ENCODE measurements at places on chromosomes 11 and 22.

DNA sequence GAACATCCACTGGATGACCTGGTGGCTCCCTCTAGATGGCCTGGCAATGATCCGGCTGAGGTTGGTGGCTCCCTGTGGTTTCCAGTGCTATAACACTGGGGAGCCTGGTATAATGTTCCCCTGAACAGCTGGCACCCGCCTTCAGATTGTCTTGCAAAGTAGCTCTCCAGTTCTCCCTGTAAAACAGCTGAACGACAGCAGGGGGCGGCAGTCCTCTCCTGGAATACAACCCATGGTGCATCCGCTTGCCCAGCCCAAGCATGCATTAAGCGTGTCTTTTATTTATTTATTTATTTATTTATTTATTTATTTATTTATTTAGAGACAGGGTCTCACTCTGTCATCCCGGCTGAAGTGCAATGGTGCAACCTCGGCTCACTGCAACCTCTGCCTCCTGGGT lies 258.9 kb downstream of the BUD13 start:
- DNase-seq = peak; percentile 66

DNA sequence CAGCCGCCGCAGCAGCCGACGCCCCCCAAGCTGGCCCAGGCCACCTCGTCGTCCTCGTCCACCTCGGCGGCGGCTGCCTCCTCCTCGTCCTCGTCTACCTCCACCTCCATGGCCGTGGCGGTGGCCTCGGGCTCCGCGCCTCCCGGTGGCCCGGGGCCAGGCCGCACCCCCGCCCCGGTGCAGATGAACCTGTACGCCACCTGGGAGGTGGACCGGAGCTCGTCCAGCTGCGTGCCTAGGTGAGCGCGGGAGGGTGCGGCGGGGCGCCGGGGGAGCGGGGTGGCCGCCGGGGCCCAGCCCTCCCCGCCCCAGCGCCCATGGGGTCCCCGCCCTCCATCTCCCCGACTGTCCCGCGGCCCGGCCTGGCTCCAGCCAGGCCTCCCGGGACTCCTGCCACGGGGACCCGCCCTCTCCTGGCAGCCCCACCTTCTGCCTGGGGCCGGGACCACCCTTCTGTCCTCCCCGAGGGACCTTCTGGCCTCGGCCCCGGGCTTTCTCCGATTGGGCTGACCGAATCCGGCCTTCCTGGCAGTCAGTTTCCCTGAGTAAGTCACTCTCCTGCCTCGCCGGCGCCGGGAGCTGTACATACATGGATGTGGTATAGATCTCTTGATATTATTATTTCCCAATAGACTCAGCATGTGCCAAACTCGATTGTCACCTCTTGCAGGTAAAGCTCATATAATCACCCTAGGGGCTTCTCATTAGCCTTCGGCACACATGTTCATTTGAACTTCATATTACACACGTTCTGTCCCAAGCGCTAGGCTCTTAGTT lies 720 bp downstream of the PACS1 start:
- peak; percentile 25 for DNase-seq

- DNase-seq = no peak
Observed at GRCh38 chr11:84853841-84854497, 773.2 kb downstream of the DLG2 start.

GRCh38 chr22:49255741-49256318 lies 571.8 kb downstream of the BRD1 start:
- no peak for DNase-seq

GRCh38 chr11:83284501-83285150 lies 1.5 kb downstream of the CCDC90B start:
- DNase-seq = peak; percentile 11

- DNase-seq = no peak
Observed at GRCh38 chr11:86952221-86952875, 2.8 kb downstream of the FZD4 start.

DNA sequence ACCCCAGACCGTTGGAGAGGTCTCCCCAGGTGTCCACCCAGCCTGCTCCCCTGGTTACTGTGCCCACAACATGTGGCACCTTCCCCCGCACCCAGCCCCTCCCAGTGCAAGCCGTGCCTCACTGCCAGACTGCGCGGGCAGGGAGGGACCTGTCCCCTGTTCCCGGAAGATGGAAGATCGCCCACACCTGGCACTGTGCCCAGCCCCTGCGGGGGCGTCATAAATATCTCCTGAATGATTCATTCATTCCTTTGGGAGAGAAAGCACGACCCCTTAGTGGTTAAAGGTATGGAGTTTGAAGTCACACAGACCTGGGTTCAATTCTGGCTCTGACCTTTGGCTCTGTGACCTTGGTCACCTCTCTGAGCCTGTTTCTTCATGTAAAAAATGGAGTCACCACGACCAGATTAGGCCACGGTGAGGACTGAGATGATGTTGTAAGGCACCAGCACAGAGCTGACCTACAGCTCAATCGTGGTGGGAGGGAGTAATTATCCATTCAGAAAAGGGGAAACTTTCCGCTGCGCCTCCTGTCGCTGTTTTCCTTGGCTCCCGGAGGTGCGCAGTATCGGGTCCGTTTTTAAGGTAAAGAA lies 497 bp upstream of the SYT12 start:
- DNase-seq = peak; percentile 20

- no peak for DNase-seq
Observed at GRCh38 chr22:19057999-19058491, 64.2 kb downstream of the DGCR2 start.

GRCh38 chr22:35314161-35314942 lies 14.7 kb downstream of the TOM1 start:
- DNase-seq = no peak

GRCh38 chr22:17890245-17890671 lies 116.0 kb upstream of the BID start:
- no peak for DNase-seq

DNA sequence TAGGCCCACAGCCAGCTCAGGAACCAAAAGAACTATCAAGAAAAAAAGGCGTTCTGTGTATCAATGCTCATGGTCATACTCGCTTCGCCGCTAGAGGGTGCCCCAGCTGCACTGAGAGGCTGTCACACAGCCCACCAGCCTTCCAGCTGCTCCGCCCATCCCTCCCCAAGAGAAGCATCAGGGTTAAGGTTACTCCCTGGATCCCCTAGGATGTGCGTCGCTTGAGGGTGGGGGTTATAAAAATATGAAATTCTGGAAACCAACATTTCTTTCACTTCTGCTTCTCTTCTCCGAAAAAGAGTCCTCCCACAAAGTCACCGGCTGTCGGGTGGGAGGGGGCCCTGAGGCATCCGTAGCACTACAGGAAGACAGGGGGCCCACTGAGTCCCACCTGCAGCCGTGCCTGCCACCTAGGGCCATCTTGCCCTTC lies 1.7 kb downstream of the CBX6 start:
- peak; percentile 84 for DNase-seq

DNA sequence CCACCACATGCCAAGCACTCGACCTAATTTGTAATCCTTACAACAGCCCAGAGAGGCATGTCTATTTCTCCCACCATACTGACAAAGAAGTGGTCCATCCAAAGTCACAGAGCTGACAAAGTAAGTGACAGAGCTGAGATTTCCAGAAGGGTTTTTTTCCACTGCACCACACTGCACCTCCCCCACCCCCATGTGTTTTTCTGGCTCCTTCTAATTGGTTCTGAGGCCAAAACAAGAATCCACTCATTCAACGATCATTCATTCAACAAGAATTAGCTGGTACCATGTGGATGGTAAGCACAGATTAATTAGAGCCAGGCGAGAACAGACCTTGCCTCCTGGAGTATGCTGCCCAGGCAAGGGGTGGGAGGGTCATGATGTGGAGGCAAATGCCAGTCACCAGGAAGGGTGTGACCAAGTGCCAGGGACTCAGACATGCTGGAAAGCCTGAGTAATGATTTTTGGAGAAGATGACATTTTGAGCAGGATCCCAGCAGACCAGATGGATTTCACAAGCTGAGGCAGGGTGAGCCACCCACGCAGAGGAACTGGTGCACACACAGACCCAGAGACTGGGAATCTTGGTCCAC lies 14.9 kb upstream of the PRG2 start:
- DNase-seq = no peak

- DNase-seq = no peak
Observed at GRCh38 chr11:479311-479710, 27.7 kb downstream of the RNH1 start.

DNA sequence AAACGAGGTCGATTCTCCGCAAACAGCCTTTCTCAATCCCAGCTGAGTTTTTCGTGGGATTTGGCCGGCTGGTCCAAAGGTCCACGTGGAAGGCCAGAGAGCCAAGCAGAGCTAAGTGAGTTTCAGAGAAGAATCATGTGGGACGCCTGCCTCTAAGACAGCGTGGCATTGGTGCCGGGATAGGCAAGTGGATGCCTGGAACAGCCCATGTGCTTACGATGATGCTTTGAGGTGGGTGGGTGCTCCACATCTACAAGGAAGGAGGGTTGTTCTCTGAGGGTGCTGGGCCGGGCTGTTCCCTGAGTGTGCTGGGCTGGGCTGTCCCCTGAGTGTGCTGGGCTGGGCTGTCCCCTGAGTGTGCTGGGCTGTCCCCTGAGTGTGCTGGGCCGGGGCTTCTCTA lies 41.4 kb downstream of the MUC2 start:
- no peak for DNase-seq

GRCh38 chr11:33005175-33005574 lies 10.5 kb upstream of the DEPDC7 start:
- no peak for DNase-seq
